Stimulated activated CD8-positive, alpha-beta memory T cell treated with anti-CD3 and anti-CD28 coated beads, Interleukin-4, amount 100 ng/mL, for 4 hours (primary cell): ENCODE measurements at places on chromosomes 7 and 10.

DNA sequence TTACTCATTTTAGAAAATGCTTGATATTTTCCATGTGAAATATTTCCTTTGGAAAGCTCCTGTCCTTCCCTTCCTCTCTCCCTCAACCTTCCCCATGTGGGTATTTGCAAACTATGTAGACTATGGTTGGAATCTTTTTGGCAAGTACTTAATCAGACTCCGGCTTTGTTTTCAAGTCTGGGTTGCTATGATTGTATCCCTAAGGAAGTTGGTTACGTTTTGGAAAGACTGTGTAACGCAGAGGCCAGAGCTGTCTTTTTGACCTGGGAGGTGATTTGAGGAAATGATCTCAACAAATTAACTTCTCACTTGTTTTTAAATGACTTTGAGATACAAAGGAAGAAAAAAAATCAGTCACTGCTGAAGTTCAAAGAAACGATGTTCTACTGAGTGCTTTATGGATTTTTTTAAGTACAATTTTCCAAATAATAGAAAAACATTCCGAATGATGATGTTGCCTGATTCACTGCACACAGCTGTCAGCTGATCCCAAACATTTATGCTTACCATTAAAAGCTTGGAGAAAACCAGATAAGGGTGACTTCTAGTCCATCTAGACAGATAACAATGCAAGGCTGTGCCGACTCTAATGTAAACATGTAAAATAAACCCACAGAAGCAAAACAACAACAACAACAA is 145.5 kb upstream of the CELF2 start:
- DNase-seq = no peak

DNA sequence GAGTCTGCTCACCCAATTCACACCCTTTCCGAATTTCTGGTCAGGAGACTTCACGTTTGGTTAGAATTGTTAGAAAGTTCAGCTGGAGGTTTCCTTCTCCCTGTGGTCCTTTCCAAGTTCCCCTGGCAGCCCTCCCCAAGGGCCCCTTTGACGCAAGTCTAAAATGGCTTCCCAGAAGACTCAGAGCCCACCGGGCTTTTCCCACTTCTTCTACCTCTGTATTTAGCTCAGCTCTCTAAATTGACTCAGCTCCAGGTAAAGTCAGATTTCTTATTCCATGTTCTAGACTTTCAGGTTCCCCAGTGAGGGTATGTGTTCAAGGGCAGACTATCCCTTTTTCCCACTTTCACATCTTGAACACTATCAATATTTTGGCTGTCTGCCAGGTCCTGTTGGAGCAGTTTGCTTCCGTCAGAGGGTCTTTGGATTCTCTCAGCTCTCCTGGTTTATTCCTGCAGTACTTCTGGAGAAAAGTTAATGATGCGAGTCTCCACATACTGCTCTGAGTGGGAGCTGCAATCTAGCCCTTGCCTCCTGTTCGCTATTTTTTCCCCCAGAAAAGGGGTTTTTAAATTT is 53.1 kb upstream of the ZNF273 start:
- DNase-seq = no peak

GRCh38 chr10:95813054-95813685 is 57.2 kb downstream of the ENTPD1 start:
- DNase-seq = no peak

DNA sequence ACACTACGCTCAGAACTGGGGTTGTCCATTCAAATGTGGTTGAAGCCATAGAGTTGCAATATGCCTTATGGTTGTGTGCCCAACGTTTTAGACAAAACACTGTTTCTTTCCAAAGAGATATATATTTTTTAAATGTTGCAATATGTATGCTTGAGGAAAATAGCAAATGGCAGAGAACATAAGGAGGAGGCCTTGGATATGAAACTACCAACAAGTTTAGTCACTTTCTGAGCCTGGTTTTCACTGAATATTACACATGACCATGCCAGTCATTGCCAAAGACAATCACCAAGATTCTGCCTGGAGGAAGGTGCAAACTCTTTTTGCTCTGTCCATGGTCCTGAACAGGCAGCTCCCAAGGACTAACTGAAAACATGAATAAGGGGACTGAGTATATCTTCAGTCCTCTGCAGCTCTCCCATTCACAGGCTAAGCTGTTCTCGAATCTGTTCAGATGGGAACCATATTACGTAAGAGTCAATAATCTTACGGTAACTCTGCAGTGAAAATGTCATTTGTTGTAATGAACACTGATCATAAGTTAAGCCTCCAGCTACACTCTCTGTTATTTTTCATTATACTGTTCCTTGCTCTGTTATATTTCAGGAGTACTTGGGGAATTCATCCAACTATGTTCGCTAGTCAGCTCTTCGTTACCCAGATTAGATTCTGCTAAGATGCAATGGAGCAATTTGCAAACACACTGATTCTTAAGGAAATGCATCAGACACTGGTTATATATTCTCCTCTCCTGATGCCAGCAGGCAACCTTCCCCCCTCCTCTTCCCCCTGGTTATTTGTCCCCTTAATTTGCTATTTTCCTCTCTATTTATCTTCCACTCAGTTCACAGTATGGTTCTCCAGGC is 90.7 kb upstream of the C1QL3 start:
- no peak for DNase-seq

- no peak for DNase-seq
These were observed 23.6 kb downstream of the MKI67 start for GRCh38 chr10:128102480-128103228.

DNA sequence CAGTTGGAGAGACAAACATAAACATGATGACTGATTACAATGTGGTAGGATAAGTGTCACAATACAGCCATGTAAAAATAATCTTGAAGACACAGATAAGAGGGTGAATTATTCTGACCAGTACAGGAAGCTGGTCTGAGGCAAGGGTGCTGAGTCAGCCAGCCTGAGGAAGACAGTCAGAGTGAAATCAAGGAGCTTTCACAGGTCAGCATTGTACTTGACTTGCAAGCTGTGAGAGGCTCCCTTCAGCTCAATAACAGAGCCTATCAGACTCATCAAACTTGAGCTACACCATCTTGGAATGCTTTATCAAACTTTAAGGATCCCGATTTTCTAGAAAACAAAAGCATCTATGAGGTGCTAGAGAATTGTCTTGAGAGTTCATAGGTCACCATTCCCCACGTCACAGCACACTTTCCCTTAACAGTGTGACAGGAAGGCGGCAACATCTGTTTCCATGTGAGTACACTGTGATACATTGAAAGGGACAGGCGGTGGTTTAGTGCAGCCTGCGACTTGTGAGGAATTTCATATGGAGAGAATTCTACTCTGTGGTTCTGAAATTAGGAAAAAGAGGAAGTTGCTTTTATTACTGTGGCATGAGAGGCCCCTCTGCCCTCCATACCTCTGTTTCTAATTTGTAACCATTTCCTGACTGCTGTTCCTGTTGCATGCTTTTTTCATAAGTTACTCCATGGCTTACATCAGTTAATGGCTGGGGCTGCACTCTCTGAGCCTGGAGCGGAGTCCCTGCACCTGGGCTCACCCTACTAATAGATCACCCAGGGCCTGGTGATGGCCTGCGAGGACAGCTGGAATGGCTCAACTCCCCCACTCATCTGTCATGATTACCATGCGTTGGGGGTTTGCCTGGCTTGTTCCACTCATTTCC is 417.1 kb downstream of the SUGCT start:
- DNase-seq = no peak

DNA sequence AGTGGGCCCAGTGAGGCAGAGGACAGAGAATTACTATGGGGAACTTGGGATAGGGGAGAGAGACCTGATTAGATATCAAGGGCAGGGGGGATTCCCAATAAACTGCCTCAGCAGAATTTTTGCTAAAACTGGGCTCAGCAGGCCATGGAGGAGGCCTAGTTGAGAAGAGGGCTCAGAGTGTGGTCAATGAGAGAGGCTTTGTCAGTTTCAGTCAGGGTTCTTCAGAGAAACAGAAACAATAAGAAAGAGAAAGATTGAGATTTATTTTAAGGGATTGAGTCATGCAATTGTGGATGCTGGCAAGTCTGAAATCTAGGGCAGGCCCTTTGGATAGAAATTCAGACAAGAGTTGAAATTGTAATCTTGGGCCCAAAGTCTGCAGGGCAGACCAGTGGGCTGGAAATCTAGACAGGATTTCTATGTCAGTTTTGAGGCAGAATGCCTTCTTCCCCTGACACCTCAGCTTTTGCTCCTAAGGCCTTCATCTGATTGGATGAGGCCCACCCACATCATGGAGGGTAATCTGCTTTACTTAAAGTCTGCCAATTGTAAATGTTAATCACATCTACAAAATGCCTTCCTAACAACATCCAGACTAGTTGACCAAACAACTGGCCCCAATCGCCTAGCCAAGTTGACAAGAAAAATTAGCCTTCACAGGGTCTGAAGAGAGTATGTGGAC is 33.5 kb upstream of the CCSER2 start:
- no peak for DNase-seq

DNA sequence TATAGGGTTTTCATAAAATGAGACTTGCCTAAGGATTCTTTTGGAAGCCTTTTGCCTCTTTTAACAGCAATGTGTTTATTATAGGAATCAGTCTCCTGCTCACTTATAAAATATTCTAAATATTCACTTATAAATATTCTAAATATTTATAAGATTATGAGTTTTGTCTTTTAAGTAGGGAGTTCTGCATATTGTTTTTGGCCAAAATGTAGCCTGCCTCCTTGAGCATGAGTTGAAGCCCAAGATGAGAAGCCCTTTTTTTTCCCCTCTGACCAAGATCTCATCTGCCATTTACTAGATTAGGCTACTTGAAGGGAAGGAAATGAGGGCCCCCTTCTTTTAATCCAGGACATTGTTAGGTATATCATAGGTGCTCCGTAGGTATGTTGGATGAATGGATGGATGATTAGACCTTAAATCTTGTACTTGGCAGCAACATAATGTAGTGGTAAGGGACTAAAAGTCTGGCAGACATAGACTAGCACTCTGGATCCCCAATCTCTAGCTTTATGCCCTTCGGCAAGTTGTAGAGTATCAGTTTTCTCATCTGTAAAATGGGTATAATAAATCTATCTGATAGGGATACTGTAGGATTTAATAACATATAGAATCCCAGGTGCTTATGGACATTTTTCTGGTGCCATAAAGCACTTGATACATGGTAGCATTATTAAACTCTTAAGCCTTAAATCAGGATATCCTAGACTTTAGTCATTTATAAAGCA is 59.1 kb downstream of the ARID5B start:
- DNase-seq = no peak

DNA sequence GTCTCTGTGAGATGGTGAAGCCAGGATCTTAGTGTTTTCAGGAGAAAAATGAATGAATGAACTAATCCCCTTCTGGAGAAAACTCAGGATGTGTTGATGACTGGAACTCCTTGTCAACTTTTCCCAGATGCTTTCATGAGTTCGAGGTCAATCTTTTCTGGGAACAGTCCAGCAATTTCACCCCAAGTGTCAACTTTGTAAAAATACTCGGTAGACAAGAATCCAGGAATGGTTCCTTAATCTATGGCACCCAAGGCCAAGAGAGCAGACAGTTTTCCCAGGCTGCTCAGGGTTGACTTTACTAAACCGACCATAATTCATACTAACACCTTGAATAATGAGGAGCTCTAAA is 31.1 kb upstream of the LYZL1 start:
- DNase-seq = no peak

- no peak for DNase-seq
These were observed 2.4 kb downstream of the ABLIM1 start for GRCh38 chr10:114655671-114656070.

- no peak for DNase-seq
These were observed 459.1 kb downstream of the PTPRN2 start for GRCh38 chr7:158128572-158128971.

- no peak for DNase-seq
These were observed 75.9 kb downstream of the MYL10 start for GRCh38 chr7:101553018-101553770.

GRCh38 chr7:45363669-45364068 is 206.1 kb downstream of the RAMP3 start:
- no peak for DNase-seq

GRCh38 chr10:131131726-131132591 is 179.6 kb downstream of the TCERG1L start:
- no peak for DNase-seq
